IMR-90 (cell line): ENCODE measurements at places on chromosomes 7 and 10.

GRCh38 chr10:132257271-132257670, 50.5 kb downstream of the STK32C start:
- DNase-seq = peak; percentile 46

- peak; percentile 47 for DNase-seq
These were observed 101.6 kb downstream of the CCSER2 start for GRCh38 chr10:84429926-84430520.

DNA sequence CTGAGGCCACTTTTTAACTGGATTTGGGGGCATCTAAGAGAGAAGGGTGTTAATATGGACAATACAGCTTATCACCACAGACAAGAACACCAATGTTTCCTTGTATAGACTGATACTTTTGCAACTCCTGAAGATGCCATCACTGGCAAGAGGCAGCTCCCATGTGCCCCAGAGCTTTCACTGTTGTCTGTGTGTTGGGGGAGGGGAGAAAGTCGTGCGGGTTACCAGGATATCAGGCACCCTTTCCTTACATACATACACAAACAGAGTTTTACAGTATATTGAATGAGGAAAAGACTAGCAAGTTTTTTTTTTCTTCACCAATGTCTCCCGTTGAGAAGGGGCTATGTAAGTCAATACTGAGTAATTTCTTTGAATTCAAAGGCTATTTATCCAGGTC, 4.1 kb upstream of the DLX6 start:
- no peak for DNase-seq

- DNase-seq = no peak
These were observed 63.1 kb upstream of the PDCD4 start for GRCh38 chr10:110808615-110809014.

- DNase-seq = peak; percentile 90
These were observed 12.1 kb upstream of the LAMB1 start for GRCh38 chr7:108014747-108015682.

- peak; percentile 18 for DNase-seq
These were observed 43.0 kb downstream of the HERC4 start for GRCh38 chr10:68032113-68032512.

DNA sequence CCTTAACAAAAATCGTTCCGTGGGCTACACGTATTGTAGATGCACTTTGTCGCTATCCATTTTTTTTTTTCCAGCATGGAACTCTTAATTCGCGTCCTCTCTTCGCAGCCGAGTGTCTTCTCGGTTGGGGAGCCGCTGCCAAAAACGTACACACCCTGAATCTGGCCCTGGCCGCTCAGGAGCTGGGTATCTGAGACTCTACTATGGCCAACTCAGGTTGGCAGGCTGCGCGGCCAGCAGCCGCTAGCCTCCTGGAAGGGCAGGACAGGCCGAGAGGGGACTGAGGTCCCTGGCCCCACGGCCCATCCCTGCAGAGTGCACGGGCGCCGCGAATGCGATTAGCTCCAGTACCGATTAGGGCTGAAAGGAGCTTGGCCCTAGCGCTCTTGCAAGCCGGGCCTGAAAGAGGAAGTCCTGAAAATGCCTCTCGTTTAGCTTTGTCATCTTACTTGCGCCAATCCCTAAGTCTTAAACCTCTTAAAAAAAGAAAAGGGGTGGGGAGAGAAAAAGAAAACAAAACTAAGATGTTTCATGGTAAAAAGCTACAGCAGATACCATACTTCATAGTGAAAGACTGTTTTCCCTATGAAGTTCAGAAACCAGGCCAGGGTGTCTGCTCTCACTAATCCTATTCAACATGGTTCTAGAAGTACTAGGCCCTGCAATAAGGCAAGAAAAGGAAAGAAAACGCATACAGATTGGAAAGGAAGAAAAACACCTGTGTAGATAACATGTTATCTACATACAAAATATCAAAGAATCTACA, 113.2 kb upstream of the RHEB start:
- DNase-seq = peak; percentile 23

DNA sequence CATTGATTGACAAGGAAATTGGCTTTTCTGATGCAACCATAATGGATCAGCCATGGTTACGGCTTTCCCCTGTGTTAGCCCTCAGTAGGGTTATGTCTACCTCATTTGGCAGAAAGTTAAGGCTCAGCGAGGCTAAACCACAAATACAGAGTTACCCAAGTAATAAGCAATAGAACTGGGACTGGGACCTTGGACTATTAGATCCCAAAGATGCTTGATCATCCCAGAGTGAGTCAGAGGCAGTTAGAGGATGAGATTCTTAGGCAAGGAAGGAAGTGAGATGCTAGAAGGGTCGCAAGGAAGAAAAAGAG, 401.4 kb downstream of the TNS3 start:
- DNase-seq = no peak

GRCh38 chr10:59803714-59804113, 50.5 kb upstream of the MRLN start:
- no peak for DNase-seq

DNA sequence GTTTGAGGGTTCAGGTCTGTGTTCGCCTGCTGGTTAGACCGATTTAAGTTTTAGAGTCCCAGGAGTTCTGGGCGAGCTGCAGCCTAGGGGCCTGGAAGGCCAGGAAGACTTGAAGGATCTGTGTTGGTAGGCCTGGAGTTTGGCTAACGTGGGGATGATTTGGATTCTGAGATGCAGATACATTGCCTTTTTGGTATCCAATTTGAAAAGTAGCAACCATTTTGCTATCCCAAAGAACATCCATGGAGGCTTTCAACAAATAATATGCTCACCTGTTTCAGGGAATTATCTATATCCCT, 433 bp upstream of the TRIM4 start:
- DNase-seq = no peak

DNA sequence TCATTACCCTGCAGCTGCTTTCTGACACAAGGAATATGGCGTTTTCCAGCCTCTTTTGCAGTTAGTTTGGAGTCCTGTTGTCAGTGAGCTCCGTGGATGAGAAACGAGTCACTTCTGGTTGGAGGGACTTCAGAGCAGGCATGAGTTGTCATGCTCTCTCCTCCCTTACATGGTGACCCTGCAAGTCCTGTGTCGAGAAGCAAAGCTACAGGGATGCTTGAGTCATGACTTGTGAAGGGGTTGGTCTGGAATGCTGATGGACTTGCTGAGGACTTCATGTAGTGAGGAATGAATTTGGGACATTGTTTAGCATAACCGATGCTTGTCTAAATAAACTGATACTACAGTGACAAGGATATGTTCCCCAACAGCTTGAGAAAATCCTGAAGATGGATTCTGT, 108.8 kb downstream of the ADCYAP1R1 start:
- no peak for DNase-seq

DNA sequence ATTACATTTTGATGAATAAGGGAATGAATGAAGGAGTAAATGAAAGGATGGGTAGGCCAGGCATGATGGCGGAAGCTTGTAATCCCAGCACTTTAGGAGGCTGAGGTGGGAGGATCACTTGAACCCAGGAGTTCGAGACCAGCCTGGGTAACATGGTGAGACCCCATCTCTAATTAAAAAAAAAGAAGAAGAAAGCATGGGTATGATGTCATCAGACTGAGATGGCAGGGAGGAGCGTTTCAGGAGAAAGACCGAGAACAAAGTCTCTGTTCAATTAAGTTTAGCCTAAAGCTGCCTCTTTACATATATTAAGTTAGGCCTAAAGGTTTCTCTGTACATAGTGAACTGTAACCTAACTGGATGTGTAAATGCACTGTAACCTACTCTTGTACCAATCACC, 42.2 kb upstream of the SMNDC1 start:
- DNase-seq = no peak

GRCh38 chr7:41333511-41333910, 369.4 kb downstream of the INHBA start:
- DNase-seq = peak; percentile 87

DNA sequence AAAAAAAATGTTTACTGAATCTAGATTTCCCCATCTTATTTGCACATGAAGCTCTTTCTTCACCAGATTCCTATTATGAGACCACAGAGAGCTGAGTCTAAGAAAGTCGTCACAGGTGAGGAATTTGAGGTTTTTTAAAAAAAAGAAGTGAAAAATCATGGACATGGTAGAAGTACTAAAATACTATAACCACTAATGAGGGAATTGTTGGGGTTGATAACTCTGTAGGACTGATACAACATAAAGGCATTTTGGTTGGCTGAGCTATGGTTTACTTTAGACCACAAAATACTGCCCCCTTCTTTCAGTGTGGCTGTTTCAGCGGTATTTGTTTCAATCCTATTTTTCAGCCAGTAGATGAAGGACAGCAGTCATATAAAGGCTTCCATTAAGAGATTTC, 1111.3 kb downstream of the TYW1 start:
- no peak for DNase-seq

GRCh38 chr7:28163949-28164348, 16.6 kb downstream of the JAZF1 start:
- DNase-seq = peak; percentile 91

- no peak for DNase-seq
These were observed 290.3 kb downstream of the CDK14 start for GRCh38 chr7:90886416-90886815.

DNA sequence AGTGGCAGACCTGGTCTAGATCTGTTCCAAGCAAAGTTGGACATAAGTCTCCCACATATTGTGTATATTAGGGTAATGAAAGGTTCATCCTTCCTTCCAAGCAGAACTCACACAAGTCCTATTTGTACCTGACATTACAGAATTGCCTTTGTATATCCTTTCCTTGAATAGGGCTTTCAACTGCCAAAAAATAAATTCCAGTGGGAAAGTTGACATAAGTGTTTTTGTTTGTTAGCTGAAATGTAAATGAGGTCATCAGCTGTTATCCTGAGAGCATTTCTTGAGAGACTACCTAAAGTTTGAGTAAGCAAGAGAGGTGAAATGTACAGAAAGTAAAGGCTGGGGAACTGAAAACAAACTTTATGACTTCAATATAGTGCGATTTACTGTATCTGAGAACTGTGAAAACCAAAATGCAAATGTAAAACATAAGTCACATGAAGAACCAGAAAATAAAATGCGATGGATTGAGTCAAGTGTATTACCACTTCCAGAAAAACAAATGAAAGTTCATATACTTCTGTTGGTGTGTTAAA, 527.3 kb upstream of the SEMA3D start:
- DNase-seq = no peak

DNA sequence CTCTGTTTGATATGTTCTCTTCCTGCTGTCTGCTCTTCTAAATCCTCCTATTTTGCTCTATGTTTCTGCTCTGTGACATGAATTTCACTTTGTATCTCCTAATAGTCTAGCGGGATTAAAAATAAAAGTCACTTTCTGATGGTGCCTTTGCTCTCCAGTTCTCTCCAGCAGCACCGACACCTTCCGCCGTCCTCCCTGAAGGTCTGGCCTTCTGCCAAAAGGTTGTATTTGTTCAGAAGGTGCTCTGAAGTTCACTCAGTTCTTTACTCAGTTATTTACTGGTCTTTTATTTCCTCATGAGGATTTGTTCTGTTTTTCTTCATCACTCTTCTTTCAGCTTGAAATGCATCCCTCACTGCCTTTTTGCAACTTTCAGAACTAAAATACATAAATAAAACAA, 11.2 kb upstream of the EPHA1 start:
- no peak for DNase-seq

DNA sequence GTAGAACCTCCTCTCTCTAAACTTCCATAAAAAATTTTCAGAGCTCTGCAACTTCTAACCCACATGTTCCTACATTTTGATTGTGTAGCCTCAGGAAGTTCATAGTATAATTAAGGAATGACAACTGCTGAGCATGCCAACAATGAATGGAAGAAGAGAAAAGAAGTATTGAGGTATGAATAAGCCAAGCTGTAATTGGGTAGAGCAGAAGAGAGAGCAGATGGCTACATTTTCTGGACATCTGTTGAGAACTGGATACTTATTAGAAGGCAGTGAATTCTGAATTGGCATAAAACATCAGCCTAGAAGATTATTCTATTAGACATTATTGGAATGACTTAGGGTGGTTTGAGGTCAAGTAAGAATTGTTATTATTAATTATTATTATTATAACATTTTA, 728.3 kb upstream of the PHF14 start:
- no peak for DNase-seq

- no peak for DNase-seq
These were observed 1110.4 kb downstream of the XPNPEP1 start for GRCh38 chr10:108812906-108813305.

- peak; percentile 19 for DNase-seq
These were observed 199.5 kb downstream of the BICC1 start for GRCh38 chr10:58712141-58712540.

GRCh38 chr7:37558320-37559096, 109.8 kb upstream of the ELMO1 start:
- DNase-seq = no peak

DNA sequence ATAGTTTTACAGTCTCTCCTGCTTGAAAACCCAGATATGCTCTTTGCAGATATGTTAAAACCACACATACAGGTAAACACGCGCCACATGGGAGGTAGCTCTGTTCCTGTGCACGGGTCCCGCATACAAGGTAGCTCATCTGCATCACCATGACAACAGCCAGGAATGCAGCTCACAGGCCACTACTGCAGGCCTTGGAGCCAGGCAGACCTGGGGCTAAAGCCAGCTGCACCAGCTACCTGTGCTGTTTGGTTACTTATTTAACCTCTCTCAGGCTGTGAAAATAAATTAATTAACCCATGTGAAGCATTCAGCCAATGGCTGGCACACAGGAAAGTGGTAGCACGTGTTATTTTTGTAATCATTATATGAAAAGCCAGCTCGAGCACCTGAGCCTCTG, 428.3 kb downstream of the TNS3 start:
- DNase-seq = no peak

GRCh38 chr10:120205368-120206018, 251.5 kb upstream of the PLPP4 start:
- DNase-seq = no peak

DNA sequence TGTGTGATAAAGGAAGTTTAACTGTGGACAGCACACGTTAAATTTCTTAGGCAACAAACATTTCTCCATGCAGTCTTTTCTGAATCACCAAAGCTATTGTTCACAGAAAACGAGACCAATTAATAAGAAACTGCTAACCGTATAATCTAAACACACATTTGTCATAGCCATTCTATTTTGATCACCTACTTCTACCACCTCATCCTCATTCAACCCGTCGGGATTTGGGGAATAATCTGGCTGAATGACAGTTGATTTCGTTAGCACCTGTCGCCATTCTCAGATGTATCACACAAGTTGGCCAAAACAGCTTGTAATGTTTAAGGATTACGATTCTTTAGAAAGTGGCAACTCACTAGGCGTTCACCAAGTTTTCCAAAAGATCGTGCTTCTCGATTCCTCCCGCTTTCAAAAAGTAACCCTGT, 1.2 kb downstream of the EZH2 start:
- no peak for DNase-seq
